Posterior cingulate gyrus (tissue), 11 donors: ENCODE measurements at places on chromosomes 13 and 19.

DNA sequence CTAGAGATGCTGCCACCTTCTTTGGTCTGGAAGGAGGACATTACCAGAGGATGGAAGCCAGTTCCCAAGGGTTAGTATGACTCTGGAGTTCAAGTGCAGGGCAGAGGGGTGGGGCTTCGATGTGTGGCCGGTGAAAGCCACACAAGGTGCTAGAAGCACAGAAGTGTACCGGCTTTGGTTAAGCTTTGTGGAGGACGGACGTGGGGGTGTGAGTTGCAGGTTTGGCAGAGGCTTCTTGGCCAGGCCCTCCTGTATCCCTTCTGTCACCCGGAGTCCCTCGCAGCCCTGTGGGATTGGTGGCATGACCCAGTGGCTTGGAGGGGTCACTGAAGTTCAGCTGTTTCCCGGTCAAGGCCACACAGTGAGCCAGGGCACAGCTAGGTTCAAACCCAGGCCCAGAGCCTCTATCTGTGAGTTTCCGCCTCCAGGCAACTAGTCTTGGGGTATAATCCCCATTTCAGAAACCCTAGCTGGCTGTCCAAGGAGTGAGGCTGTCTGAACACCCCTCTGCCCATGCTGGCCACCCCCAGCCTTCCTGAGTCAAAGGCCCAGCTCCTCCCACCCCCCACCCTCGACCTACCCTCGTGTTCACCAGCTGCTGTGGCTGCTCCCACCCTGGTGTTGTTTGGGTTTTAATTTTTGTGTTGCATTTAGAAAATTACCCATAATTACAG lies 4.6 kb upstream of the SSBP4 start:
- no peak for DNase-seq

GRCh38 chr13:71714802-71715375 lies 152.1 kb downstream of the DACH1 start:
- DNase-seq = no peak

- DNase-seq = no peak
Measured at GRCh38 chr19:33700408-33701013, 78.8 kb downstream of the CHST8 start.

DNA sequence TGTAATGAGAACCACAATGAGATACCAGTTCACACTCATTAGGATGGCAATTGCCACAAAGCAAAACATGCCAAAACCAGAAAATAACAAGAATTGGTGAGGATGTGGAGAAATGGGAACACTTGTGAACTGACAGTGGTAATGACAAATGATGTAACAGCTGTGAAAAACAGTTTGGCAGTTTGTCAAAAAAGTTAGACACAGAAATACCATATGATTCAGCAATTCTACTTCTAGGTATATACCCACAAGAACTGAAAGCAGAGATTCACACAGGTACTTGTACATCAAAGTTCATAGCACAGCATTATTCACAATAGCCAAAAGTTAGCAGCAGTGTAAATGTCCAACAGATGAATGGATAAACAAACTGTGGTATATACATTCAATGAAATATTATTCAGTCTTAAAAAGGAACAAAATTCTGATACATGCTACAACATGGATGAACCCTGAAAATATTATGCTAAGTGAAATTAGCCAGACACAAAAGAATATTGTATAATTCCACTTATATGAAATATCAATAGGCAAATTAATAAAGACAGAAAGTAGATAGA lies 96.5 kb downstream of the UGGT2 start:
- DNase-seq = no peak

DNA sequence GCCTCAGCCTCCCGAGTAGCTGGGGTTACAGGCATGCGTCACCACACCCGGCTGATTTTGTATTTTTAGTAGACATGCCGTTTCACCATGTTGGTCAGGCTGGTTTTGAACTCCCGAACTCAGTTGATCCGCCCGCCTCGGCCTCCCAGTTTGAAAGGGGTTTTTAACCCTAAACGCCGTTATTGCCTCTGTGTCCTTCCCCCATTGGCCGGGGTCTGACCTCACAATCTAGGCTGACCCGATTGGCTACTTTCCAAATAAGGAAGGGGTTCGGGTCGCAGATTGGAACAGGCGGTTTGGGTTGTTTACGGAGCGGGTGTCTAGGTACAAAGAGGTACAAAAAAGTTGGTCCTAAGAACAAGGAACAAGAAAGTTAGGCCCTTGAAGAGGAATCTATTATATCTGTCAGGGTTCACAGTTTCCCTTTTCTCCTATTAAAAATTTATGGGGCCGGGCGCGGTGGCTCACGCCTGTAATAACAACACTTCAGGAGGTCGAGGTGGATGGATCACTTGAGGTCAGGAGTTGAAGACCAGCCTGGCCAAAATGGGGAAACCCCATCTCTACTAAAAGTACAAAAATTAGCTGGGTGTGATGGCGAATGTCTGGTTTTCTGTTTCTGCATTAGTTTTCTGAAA lies 1.0 kb downstream of the ZNF253 start:
- DNase-seq = no peak

DNA sequence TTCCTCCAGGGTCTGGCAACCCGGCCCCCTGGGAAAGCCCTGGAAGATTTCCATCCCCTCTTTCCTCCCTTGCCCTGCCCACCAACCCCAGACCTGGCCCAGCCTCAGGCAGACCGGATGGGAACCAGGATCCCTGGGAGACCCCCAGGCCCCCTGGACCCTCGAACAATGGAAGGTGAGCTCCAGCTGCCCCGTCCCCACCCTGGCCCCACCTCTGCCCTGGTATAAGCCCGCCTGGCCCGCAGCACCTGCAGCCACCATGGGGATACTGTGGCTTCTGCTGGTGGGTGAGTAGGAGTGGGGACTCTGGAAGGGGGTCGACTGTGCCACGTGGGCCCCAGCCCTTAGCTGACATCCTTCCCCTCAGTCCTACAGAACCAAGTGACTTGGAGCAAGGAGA lies 32.4 kb downstream of the HPN start:
- DNase-seq = peak; percentile 35

- DNase-seq = no peak
Measured at GRCh38 chr13:96996107-96996506, 1.8 kb upstream of the OXGR1 start.

DNA sequence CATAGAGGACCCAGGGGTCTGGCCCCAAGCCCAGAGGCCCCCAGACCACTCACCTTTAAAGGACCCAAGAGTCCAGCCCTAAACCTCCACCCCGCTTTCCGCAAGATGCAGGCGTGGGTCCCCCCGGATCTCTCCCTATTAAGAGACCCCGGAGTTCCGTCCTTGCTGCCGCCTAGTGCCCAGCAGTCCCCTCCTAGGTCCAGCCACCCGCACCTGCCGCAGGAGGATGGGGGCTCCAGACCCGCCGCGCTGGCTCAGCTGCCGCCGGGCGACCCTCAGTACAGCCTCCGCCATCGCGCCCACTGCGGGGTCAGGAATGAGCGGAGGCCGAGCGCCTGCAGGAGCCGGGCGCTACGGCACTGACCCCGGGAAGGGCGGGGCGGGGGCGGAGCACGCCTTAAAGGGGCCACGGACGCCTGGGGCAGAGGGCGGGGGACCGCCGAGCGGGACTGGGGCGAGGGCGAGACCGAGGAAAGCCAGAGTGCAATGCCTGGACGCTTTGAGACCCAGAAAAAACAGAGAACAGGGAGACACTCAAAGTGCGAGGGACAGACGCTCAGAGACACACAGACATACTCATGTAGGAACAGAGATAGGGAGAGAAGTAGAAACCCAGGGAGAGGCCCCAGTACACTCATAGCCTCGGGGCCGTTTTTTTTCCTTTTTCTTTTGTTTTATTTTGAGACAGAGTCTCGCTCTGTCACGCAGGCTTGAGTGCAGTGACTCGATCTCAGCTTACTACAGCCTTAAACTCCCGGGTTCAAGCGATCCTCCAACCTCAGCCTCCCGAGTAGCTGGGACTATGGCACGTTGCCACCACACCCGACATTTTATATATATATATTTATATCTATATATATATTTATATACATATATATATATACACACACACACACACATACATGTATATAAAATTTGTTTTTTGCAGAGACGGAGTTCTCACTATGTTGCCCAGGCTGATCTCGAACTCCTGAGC lies at the start of gene ETHE1:
Gene ETHE1, minus strand, starts transcription at position 318 of the 976 bp plus-strand sequence. Its CDS starts 24 bp downstream, at position 294.
- DNase-seq = peak; percentile 87

DNA sequence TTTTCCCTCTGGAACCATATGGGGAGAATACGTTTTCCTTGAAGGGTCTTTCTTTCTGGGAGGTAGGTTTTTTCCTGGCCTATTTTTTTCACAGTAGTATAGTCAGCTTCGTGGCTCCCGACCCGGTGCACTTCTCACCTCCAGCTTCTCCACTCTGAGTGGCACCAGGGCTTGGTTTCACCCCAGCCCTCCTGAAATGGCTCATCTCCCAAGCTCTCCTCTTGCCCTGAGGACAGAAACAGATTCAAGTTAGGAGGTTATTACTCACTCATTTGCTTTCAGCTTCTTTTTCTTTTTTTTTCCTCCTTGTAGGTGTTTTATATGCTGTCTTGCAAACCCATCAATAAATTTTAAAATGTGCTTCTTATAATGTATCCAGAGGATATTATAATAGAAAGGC lies 199.3 kb downstream of the RFC3 start:
- DNase-seq = no peak

- peak; percentile 97 for DNase-seq
Measured at GRCh38 chr19:49877879-49878743, 609 bp downstream of the TBC1D17 start.

DNA sequence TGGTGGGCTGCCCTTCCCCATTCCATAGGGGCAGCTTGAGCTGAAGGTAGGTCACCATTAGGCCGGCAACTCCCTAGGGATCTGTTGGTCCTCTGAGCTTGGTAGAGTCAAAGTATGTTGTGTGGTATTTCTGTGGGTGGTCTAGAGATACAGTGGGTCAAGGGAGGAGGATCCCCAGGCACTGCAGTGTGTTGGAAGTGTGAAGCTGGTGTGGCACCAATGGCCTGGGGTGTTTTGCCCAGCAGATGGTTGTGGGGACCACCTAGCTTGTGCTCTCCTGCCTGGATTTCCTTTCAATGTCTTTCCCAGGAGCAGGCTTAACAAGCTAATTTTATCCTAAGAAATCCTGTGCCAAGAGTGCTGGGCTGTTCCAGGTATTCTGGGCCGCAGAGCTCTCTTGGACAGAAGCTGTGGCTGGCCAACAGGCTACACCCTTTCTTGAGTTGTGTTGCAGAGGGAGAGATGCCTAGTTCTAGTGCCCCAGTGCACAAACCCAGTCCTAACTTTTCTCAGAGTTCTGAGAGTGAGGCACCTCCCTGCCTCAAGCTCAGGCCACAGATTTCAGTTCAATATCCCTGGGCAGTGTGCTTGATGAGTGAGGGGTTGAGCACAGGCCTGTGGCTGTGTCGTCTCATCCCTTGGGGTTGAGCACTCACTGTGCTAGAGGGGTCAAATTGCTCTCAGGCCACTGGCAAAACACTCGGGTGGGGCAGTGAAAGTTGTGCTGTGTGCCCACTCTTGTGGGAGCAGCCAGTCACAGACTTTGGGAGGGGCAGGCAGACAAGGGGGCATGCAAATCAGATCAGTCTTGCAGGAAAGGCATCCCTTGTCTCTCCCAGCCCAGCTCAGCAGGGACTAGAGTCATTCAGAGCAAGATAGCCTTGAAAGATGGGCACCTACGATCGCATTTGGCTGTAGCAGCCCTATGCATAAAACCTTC lies 1806.1 kb upstream of the MIR17HG start:
- peak; percentile 64 for DNase-seq

DNA sequence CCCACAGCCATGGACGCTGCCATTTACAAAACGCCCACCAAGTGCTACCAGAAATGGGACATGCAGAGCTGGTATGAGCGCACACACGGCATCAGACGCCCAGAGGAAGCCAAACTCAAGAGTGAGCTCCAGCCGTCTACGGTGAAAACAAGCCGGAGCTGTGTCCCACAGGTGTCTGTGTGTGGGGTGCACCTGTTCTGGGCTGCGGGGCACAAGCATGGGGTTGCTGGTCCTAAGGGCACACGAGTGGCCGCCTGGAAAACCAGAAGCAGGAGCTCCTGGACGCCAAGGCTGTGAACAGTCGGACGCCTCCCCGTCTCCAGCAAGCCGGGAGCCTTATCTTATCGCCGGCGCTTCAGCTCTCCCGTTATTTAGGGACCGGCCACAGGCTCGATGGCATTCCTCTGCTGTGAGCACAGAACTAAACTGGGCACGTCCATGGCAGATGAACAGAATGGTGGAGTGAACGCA lies 1.3 kb downstream of the ADPRHL1 start:
- no peak for DNase-seq

GRCh38 chr19:46913852-46914430 lies 53.1 kb downstream of the ARHGAP35 start:
- DNase-seq = no peak

DNA sequence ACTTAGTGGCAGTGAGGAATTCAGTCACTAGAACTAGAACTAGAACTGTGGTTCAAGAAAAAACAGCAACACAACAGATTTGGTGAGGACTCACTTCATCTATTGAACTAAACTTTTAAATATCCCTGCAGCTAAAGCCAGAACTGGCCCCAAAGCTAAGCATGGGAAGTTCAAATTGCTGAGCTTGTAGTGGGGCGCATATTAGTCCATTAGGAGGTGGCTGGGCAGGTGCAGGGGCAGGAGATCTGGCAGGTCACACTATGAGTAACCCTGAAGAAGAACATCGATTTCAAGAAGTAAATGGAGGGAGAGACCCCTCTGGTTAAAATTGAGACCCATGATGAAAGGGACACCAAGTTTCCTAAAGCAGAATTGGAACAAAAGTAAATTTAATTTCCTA lies 73.8 kb upstream of the UBAC2 start:
- no peak for DNase-seq

DNA sequence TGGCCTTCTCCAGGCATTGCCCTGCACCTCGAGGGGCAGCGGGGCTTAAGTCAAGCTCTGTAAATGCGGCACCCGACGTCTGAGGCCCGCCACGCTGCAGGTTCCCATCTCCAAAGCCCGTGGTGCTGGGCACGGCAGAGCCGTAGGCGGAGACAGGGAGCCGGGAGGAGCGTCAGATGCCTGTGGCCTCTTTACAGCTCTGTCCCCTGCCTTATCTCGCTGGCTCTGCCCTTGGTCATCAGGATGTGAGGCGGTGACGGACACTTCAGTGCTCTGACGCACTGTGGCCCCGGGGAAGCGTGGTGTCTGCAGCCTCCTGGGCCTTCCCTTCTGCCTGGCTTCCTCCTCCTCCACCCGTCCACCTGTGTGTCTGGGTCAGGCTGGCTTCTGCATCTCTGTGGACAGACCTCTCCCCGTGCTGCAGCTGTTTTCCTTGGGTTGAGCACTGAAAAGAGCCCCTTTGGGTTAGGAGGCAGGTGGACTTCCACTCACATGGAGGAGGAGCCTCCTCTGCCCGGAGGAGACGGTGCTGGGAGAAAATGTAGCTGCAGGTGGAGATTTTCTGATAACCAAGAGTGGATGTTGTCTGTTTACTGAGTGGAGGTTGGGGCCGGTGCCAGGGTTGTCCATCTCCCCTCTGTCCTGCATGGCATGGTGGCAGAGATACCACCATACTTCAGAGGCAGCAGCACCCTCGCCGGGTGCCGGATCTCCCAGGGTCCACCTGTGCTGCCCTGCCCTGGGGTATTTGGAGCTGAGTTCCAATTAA lies 14.6 kb downstream of the MCF2L start:
- DNase-seq = no peak
